Stimulated activated CD4-positive, alpha-beta T cell treated with anti-CD3 and anti-CD28 coated beads, Interleukin-1b, Interleukin-23, amount 100 ng/mL, for 1 hour (primary cell): ENCODE measurements at places on chromosomes 7 and 10.

GRCh38 chr7:68535266-68535665 is 1063.0 kb upstream of the AUTS2 start:
- no peak for DNase-seq

DNA sequence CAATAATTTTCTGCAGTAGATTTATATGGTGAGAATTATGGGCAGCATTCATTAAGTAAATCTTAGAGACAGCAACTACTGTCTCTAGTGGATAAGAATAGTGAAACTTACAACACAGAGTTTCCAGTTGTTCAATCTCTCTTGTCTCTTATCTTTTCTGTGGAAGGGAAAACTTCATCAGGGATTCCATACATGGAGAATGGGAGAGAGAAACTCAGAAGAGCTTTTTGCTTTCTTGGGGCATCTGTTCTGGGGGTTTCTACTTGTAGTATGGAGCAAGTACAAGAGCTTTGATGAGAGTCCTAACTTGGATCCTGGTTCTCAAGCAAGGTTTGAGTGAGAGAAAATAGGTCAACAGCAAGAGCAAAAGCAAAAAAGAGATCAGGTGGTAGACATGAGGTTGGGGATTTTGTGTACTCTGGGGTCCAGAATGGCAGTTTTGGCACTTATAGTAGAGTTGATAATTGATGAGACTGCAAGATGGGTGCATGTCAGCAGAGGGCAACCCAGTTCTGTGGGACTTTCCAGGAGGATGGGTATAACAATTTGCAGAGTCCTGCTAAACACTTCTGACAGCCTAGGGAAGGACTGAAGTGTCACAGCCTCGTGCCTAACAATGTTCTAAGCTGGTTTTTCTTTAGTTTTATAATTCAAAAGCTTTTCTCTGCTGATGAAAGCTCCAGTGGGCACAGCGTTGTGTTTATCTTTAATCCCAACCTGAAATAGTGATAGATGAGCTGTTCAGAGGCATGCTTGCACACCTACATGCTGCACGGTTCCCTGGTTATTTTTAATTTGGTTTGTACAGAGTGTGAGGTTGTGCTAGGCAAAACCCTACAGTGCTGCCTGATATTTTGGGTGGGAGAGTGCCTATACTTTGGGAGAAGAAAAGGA is 32.0 kb upstream of the STRIP2 start:
- DNase-seq, result no peak

GRCh38 chr7:2217716-2218443 is 14.9 kb downstream of the MAD1L1 start:
- no peak for DNase-seq

DNA sequence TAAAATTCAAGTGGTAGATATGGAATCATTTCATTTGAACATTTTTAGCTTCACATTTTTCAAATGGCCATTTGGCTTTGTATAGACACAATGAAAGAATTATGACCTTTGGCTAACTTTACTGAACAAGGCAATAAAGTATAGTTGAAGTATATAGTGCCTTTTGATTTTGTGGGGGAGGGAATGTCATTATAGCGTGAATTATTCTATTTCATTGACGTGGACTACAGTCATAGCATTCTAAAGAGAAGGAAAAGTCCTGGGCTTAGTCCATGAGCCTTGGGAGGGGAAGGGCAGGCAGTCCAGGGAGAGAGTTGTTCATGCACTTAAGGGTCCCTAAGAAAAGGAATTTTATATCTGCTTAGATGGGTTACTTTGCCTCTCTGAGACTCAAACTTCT is 181.4 kb upstream of the GPR26 start:
- DNase-seq, result no peak

GRCh38 chr7:122014697-122015096 is 129.4 kb downstream of the AASS start:
- no peak for DNase-seq

- DNase-seq, result no peak
These were observed 150.2 kb upstream of the AGR3 start for GRCh38 chr7:17031906-17032551.

DNA sequence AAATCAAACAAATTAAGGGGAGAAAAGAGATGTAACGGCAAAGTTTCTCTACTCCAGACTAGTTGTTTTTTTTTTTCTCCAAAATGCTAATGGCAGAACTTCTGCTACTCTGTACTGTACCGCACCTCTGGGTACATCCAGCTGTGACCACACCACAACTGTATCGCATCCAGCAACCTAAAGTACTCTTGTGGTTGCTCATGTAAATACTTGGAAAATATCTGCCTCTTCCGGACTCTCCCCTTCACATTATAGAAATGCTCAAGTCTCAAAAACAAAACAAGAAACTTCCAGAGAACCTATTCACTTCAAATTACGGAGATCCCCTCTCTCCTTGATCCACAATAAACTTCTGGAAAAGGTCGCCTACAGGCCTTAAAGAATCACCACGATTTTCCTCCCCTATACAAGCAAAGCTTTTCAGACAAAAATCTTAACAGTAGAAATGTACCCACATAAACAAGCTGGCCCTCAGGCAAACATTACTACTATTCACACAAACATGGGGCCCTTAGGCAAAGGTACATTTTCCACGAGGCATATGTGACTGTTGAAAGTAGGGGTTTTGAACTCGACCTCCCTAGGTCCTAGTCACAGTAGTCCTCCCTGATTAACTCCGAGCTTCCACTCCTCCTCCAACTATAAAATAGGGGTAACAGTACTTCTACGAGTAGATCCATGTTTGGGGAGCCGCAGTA is 222.9 kb upstream of the MKLN1 start:
- DNase-seq, result no peak

DNA sequence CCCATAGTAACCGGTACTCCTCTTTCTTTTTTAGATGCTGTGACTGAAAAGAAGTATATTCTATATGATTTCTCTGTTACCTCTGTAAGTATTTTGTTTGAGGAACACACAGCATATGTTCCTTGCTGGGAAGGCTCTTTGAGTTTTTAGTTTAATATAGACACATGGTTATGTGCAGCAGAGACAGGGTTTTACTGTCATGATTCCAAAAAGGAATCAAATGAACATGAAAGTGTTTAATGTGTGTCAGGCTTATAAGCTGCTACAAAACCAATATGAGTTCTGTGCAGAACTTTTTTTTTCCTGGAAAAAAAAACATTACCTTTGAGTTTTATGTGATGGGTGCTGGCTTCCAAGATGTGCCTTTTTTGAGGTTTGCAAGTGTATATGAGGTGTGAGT is 50.4 kb downstream of the MGAM2 start:
- DNase-seq, result no peak

- DNase-seq, result no peak
These were observed 174.2 kb downstream of the PTN start for GRCh38 chr7:137169282-137169698.

DNA sequence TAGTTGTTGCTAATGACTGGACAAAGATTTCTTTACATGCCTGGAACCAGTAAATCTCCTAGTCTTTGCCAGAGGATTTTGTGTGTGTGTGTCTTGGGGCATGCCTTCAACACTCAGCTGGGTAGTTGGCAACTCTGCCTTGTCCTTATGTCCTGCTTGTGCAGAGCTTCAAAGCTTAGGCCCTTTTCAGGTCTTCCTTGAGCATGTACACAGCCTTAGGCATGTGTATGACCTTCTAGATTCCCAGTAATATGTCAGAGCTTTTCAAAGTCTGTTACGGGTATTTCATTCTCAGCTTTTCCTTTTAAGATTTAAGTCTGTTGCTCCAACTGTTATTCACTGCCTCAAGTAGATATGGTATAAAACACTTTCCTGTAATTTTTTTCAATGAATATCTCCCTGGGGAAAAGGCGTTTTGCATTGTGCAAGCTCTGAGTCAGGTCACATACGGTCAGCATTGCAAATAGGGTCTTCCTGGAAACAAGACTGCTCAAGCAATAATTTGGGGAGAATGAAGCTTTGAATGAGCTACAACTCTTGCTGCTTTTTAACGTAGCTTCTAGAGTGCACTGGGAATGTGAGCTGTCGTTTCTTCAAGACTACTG is 25.5 kb downstream of the SHOC2 start:
- DNase-seq, result no peak

GRCh38 chr7:138962561-138963270 is 18.5 kb downstream of the KIAA1549 start:
- DNase-seq, result no peak
